NCI-H1930 (cell line): ENCODE measurements at places on chromosomes 3 and 15.

DNA sequence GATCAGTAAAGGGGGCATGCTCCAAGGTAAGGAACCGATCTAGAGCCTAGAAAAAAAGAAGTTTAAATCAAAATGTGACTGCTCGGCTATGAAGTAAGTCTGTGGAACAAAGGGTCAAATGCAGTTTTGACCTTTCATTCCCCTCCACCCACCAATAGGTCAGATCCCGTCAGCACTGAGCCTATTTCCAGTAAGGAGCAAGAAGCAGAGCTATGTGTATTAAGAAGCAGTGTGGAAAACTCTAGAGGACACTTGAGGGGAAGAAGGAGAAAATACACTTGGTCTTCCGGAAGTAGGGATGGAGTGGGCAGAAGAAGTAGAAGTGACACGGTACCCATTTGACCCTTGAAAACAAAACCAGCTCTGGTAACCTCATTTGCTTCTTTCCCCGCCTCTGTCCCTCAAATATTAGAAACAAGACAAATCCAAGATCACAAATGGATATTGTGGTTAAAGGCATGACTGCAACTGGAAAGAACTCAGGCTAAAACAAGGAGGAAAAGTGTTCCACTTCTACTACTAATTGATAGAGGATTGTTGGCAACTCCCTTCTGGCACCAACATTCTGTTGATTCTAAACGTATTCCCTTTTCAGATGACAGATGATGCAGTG, 888.3 kb upstream of the NR2F2 start:
- DNase-seq: no peak

- no peak for DNase-seq
These were observed 12.0 kb upstream of the FGD5 start for GRCh38 chr3:14806641-14807263.

DNA sequence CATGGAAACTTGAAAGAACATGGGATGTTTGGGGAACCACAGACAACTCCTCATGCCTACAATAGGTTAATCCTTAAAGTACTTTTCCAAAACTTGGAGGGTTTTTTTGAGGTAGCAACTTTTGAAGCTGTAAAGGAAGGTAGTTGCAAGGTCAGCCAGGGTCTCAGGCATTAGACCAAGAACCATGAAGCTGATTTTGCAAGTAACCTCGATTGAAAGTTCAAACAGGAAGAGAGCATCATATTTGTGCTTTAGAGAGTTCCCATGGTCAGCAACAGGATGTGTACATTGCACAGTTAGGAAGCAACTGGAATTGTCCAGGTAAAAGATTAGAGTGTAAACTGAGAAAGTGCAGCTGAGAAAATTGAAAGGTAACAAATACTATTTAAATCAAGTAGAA, 199.8 kb upstream of the NR2F2 start:
- DNase-seq: no peak

DNA sequence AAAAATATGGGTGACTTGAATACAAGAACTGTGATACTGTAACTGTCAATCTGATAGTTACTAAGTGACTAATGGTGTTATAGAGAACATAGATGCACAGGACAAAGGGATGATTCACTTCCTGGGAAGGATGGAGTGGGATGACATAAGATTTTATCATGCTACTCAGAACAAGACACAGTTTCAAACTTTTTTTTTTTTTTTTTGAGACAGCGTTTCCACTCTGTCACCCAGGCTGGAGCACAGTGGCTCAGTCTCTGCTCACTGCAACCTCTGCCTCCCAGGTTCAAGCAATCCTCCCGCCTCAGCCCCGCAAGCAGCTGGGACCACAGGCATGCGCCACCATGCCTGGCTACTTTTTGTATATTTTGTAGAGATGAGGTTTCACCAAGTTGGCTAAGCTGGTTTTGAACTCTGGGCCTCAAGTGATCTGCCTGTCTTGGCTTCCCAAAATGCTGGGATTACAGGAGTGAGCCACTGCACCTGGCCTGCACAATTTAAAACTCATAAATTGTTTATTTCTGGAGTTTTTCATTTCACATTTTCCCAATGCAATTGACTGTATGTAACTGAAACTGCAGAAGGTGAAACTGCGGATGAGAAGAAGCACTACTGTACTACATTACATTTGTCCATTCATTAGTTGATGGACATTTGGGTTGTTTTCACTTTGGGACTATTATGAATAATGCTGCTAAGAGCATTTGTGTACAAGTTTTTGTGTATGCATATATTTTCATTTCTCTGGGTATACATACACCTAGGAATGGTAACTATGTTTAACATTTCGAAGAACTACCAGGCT, 40.6 kb downstream of the ADIPOQ start:
- no peak for DNase-seq

GRCh38 chr3:177478170-177478867, 281.0 kb upstream of the TBL1XR1 start:
- no peak for DNase-seq

DNA sequence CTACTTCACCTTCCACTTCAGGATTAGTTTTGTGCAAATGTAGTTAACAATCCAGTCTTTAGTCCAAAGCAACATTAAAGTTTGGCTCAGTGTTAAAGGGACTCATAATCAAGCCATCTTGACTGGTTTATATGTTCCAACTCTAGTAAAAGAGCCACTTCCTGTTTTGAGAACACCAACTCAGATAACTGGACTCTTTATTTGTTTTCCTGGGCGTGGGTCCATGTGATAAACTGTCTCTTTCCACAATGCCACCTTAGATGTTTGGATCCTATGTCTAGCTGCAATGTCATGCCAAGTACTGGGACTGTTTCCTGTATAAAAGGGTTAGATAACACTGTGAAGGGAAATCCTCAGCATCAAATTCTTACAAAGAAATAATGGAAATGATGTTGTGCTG, 545.0 kb downstream of the PYDC2 start:
- no peak for DNase-seq

- DNase-seq: no peak
These were observed 98.2 kb upstream of the TJP1 start for GRCh38 chr15:29920515-29920914.

DNA sequence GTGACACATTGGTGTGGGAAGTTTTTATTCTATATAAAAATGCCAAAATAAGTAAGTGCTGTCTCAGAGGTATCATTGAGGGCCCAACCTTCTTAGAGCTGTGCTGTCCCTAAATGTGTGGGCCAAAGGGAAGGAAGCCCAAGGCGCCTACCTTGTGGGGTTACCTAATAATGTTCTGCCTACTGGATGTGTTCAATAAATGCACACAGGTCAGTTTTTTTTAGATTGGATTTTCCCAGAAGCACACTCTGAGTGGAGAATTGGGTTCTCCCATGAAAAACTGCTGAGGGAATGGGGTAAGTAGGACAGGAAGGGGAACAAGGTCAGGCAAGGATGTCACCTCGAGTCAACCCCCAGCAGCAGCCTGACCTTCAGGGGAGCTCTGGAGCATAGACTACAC, 168.7 kb upstream of the FRMD4B start:
- DNase-seq: no peak

DNA sequence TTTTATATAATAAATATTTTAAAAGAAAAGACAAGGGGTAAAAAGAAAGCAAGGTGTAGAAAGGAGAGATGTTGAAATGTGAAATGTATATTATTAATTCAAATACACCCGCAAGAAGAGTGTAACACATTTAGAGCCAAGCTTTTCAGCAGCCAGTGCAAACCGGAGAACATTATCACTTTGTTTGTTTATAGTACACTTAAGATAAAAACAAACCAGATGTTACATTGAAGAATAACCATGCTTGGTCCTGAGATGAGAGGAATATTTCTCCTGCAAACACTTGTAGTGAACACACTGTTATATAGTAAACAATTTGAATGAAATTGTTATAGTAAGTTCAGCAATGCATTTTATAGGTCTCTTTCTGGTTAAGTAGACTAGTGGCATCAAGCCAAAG, 1441.5 kb downstream of the OTOL1 start:
- DNase-seq: no peak

GRCh38 chr3:192825657-192826200, 91.9 kb downstream of the MB21D2 start:
- peak; percentile 22 for DNase-seq

DNA sequence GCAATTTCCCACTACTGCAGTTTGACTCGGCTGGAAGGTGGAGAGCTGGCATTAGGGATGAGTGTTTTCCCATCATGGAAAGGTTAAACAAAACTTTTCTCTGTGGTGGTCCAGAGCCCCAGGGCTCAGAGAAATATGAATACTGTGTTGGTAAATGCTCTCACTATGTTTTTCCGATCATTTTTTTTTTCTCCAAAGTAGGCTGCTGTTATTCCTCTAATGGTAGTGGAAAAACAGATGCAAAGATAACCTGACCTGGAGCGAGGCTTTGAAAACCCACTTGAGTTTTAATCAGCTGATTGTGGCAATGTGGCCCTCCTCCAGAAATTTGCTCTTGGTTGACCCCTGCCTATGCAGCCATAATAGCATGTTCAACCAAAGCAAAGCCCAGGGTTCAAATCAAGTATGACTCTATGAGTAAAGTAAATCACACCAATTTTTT, 320.8 kb upstream of the CTNNB1 start:
- no peak for DNase-seq

- DNase-seq: no peak
These were observed 212.9 kb upstream of the LRRN1 start for GRCh38 chr3:3586336-3586735.

- no peak for DNase-seq
These were observed 69.3 kb upstream of the ITGA11 start for GRCh38 chr15:68501259-68501591.

GRCh38 chr3:12620729-12621128, 43.2 kb downstream of the RAF1 start:
- DNase-seq: no peak

DNA sequence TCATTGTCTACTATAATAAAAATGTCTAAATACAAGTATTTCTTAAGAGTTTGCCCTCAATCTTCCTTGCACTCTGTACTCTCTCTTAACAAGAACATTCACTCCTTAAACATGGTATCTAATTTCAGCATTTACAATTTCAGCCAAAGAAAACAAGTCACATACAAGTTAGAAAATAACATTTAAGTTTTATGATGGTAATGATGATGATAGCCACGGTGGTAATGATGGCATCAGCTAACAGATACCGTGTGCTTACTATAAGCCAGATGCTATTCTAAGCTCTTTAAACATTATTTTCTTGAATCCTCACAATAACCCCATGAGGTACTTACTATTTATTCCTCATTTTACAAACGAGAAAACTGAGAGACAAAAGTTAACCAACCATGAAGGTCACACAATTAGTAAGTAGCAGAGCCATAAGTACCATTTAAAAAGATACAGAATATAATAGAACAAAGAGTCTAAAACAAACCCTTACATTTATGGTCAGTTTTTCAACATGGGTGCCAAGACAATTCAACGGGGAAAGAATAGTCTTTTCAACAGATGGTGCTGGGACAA, 7.4 kb downstream of the SPICE1 start:
- no peak for DNase-seq

DNA sequence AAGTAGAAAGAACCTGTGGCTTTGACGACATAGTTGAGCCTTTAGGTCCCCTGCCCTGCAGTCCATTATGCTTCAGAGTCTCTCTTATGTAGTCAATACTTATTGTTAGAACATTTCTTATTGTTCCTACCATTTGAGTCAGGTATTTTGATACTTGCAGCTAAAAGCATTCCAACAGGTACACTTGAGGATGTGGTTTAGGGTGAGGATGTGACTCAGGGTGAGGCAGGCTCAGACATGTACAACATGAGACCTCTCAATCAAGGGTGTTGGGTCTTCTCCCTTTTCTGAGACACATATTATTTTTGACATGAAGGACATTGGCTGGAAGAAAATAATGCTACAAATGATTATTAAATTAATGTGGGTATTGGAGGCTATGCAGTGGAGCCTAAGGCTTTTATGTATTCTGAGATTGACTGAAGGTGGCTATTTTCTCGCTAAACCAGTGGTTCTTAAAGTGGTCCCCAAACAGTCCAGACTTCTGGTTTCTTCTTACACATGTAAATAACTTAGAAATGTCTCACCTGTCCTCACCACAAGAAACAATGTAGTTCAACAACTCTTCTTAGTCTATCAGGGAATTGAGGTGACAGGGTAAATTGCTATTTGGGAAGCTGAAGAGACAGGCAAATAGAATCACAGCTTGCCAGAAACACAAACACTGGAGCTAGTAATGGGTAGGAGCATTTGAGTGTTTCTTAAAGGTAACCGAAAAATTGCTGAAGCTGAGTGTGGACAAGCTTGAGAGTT, 135.5 kb upstream of the ZPLD1 start:
- no peak for DNase-seq

DNA sequence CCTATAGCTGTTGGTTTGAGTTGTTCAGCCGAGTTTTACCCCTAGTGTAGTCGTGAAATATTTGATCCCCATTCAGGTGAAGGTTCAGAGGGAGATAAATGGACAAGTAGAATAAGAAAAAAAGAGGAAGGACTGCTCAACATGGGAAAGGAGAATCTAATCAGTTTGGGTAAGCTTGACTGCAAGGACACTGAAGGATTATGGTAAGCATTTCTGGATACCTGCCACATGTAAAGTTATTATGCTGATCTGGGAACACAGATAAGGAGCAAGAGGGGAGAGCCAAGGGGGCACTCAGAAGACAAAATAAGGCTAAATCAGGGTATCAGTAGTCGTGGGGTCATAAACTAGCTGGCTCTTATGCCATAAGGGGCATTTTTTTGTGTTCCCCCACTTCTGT, 49.9 kb downstream of the TFG start:
- no peak for DNase-seq

- DNase-seq: no peak
These were observed 228.6 kb downstream of the ZNF621 start for GRCh38 chr3:40753291-40753770.
